Immature natural killer cell (primary cell): ENCODE measurements at places on chromosomes 7 and 10.
A peak's percentile ranks its signal among the peaks of the same experiment; 100 is the strongest.

DNA sequence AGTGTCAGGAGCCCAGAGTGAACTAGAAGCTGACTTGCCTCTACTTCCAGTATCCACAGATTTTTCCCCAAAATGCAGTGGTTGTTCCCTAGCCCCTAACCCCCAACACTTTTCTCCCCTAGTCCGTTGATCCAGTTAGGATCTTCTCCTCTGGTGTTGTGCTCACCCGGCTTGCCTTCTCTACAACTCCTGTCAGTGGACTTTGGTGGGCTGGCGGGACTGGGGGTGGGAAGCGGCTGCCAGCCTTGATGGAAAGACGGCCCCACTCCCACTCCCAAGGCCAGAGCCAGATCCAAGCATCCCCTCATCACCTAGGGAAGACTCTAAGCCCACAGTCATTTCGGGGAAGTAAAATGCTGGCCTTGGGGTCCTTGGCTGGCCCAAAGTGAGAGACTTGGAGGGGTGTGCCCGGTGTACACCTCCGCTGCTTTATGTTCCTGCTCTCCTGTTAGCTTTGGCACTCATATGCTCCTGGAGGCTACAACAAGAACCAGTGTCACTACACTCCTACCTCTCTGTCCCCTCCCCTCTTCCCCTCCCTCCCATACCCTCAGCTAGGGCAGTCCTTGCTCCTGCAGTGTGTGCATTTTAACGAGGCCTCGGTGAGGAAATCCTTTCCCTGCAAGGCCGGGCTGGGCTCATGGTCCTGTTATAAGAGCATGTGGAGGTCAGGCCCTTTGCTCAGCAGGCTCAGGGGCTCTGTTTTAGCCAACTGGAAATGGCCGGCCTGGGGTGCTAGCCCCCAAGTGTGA is 930 bp upstream of the HOXA10 start:
- H3K4me3 ChIP-seq = peak overlapping the region; percentile 72
- H3K27me3 ChIP-seq = peaks cover 30% of the 10 kb centered on the region
- DNase-seq = no peak
- H3K36me3 ChIP-seq = no peaks in the 10 kb centered on the region

DNA sequence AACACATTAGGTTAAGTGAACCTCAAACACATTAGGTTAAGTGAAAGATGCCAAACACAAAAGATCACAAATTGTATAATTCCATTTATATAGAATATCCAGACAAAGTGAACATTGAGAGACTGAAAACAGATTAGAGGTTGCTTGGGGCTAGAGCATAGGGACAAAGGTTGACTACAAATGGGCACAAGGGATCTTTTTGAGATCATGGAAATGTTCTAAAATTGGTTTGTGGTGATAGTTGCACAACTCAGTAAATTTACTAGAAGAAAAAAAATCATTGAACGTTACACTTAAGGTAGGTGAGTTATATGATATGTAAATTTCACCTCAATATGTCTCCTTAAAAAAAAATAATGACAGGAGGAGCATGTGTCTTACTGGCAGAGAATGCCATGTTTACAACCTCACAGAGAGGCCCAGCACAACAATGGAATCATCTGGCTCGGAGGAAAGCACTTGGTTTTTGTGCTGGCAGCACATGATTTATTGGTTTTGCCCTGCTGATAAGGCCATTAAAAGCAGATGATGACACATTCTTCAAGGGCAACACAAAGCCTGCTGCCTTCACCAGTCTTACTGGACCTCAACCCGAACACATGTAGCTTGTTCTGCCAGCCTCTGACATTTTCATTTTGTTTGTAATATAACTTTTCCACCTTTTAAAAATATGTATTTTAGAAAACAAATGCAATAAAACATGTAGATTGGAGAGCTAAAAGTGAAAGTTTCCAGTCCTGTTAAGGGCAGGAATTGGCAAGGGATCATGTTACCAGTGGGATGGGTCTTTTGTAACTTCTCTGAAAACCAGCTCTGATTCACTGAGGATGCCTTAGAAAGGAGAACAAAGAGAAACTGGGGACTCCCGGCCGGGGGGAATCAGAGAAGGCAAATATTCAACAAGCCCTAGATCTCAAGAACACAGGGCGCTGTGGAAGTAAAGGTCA is 11.9 kb upstream of the LMOD2 start:
- H3K4me3 ChIP-seq = no peak overlapping the region
- no peaks in the 10 kb centered on the region for H3K4me1 ChIP-seq
- no peak overlapping the region for H3K27ac ChIP-seq
- H3K36me3 ChIP-seq = no peaks in the 10 kb centered on the region
- no peak for DNase-seq
- peaks cover 5% of the 10 kb centered on the region for H3K27me3 ChIP-seq

DNA sequence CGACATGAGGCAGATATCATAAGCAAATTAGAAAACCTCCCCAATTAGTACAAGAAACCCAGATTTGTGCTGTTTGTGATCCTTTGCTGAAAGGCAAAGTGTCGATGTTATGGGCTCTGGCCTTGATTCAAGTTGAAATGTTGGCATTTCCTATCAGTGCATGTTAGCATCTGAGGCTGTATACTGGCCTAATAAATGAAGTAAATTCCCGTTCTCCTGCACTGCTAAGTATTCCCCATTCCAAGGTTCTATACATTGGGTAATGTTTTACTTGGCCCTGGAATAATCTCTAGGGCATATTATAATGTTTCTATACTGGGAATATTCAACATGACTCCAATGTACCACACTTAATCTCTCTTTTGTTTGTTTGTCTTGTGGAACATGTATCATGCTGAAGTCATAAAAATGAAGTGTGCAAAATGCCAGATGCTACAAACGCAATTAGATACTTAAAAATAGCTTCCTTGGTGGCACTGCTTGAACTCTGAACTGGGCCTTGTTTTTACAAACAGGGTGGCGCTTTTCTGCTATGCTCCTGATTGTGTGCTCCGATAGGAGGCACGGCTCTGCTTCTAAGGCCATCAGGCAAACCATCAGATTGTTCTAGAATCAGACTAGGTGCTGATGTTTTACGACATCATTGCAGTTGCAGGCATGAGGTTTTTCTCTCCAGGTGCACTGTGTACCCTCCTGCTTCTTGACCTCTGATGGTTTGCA is 156.7 kb upstream of the TCF7L2 start:
- peaks cover 15% of the 10 kb centered on the region for H3K36me3 ChIP-seq
- no peak overlapping the region for H3K27ac ChIP-seq
- H3K4me3 ChIP-seq = no peak overlapping the region

DNA sequence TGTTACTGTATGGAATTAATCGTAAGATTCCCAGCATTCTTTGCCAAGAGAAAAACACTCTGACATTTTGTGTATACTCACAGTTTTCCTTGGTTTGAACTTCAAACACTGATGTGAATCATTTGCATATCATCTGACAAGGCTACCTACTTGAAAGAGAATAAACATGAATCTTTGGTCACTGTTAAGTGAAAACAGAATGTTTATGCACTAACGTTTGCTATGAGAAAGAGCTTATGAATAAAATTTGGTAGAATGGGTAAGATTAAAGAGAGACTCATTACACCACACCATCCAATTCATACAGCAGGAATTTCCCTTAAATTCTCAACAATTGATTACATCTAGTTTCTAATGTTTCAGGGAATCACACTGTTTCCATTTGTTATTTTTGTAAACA is 46.6 kb downstream of the MACC1 start:
- no peaks in the 10 kb centered on the region for H3K4me1 ChIP-seq
- H3K4me3 ChIP-seq = no peak overlapping the region
- no peak overlapping the region for H3K27ac ChIP-seq
- no peaks in the 10 kb centered on the region for H3K36me3 ChIP-seq
- DNase-seq = no peak

DNA sequence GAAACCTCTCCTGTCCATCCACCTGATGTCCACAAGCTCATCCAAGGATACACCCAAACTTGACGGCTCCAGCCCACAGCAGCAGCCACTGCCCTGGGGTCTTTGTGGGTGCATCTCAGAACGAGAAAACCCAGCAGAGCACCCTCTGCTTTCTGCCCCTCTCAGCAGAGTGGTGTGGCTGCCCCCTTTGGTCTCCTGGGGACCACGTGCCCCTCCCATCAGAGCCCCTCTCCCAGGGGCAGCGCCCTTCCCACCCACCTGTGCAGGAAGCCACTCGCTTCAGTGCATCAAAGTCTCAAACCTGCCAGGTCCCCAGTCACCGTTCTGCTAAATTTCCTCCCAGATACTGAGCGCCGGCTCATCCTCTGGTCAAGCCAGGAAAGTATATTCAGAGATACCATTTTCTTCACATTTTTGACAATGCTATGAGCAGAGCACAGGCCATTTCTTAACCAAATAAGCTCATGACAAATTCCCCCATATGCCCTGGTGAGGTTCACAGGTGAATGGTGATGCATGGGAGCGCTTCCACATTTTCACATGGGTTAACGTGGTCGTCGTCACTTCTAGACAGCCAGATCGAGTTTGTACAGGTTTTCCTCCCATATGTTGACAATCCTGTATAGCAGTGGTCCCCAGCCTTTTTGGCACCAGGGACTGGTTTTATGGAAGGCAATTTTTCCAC is 32.4 kb downstream of the CAMK2B start:
- no peaks in the 10 kb centered on the region for H3K4me1 ChIP-seq
- no peak for DNase-seq
- H3K27me3 ChIP-seq = peaks cover 18% of the 10 kb centered on the region
- H3K4me3 ChIP-seq = no peak overlapping the region
- H3K27ac ChIP-seq = no peak overlapping the region

- H3K27ac ChIP-seq = no peak overlapping the region
- no peaks in the 10 kb centered on the region for H3K27me3 ChIP-seq
- H3K36me3 ChIP-seq = no peaks in the 10 kb centered on the region
Measured at GRCh38 chr10:113004069-113004618, 54.1 kb downstream of the TCF7L2 start.
